Vagina (tissue), 2 donors: ENCODE measurements at places on chromosomes 6 and 20.

DNA sequence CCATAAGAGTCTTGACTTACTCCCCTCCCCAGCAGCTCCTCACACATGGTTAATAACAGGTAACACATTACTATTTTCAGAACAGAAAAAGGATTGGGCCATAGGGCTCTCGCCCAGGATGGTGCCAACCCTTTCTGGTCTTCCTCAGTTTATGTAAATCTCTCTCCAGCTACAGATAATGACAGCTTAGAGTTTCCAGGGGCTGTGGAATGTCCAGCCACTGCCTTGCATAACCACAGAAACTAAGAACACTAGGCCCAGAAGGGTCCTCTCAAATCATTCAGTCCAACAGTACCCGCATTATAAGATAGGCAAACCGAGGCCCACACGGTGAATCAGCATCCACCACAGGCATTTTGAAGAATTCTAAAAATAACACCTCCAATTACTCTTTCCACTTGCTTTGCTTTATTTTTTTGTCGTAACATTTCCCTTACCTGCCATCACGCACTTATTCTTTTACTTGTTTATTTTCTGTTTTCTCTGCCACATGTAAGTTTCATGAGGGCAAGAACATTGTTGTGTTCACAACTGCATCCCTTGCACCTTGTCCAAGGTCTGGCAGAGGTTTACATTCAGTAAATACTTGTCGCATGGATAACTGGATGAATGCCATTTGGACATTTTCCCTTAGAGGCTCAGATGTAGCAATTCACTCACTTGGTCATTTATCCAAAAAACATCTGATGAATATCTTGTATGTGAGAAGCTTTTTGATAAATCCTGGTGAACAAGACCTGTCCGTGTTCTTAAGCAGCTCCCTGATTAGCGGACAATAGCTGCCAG, 6.4 kb upstream of the SDC4 start:
- DNase-seq: no peak

- peak; percentile 92 for DNase-seq
Observed at GRCh38 chr6:7505189-7505699, 36.2 kb upstream of the DSP start.

- no peak for DNase-seq
Observed at GRCh38 chr20:58585753-58586540, 65.1 kb upstream of the STX16 start.

- DNase-seq: no peak
Observed at GRCh38 chr6:142235791-142236190, 66.0 kb upstream of the ADGRG6 start.

DNA sequence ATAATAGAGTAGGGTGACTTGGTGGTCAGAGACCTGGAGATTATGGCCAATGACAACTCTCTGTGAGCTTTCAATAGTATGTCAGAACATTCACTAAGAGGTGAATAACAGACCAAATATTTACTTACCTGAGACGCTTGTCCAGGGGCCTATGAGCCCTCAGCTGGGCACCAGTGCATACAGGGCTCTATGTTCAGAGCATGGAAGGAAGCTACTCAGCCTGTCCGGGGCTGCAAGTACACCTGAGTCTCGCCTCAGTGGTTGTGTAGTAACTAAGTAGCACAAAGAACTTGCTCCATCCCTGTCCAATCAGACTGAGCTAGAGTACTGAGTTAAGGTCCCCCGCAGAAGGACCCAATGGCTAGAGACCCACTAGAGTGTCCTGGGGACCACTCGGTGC, 11.6 kb upstream of the SCGN start:
- DNase-seq: no peak

DNA sequence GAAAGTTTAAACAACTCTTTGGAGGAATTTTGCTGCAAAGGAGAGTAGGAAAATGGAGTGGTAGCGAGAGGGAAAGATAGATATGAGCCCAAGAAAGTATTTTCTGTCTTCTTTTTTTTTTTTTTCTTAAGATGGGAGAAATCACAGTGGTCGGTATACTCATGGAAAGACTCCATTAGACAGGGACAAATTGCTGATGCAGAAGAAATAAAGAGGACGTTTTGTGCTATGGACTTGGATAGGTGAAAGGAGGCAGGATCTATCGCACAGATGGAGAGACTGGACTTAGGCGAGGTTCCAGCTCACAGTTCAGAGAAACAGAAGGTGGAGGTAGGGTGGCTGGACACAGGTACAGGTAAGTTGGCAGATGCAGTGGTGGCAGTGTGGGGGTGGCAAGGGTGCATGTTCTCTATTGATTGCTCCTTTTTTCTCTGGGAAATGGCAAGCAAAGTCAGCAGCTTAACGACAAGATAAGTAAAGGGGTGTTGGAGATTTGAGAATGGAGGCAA, 44.2 kb upstream of the ARMC2 start:
- DNase-seq: no peak

- no peak for DNase-seq
Observed at GRCh38 chr6:113187661-113188060, 669.5 kb upstream of the MARCKS start.

GRCh38 chr20:44707018-44707579, 8.1 kb upstream of the CCN5 start:
- no peak for DNase-seq

GRCh38 chr6:549906-550305, 107.0 kb downstream of the HUS1B start:
- no peak for DNase-seq

- no peak for DNase-seq
Observed at GRCh38 chr20:13009682-13010406, 1.1 kb downstream of the SPTLC3 start.

DNA sequence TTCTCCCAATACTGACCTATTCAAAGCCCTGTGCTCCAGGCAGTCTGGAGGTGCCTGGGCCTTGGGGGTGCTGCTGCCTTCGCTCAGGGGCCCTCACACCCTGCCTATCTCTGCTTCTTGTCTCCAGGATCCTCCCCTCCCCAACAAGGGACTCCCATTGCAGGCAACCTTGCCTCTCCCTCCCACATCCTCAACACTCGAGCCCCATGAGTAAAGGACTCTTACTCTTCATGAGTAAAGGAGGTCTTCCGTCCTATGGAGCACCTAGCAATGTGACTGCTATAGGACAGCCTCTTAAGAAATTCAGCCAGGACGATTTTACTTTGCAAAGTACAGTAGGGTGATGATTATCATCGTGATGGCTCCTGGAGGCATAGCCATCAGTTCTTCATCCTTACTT, 24.5 kb downstream of the PLEKHG1 start:
- DNase-seq: no peak

DNA sequence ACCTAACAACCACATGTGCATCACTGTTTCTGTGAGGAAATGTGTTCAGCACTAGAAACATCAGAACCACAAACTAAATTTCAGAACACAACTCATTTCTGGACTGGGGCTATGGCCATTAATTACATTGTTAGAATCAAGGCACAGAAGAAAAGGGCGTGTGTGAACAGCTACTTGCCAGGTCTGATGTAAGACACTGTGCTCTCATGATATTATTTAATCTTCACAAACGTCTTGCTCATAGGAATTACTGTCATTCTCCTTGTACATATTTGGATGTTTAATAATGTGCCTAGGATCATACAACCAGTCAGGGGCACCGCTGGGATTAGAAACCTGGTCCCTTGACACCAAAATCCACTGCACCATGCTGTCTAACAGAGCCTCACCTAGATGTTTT, 14.8 kb downstream of the ADGRF1 start:
- DNase-seq: no peak

- no peak for DNase-seq
Observed at GRCh38 chr6:13285705-13286104, 42.6 kb downstream of the TBC1D7 start.

DNA sequence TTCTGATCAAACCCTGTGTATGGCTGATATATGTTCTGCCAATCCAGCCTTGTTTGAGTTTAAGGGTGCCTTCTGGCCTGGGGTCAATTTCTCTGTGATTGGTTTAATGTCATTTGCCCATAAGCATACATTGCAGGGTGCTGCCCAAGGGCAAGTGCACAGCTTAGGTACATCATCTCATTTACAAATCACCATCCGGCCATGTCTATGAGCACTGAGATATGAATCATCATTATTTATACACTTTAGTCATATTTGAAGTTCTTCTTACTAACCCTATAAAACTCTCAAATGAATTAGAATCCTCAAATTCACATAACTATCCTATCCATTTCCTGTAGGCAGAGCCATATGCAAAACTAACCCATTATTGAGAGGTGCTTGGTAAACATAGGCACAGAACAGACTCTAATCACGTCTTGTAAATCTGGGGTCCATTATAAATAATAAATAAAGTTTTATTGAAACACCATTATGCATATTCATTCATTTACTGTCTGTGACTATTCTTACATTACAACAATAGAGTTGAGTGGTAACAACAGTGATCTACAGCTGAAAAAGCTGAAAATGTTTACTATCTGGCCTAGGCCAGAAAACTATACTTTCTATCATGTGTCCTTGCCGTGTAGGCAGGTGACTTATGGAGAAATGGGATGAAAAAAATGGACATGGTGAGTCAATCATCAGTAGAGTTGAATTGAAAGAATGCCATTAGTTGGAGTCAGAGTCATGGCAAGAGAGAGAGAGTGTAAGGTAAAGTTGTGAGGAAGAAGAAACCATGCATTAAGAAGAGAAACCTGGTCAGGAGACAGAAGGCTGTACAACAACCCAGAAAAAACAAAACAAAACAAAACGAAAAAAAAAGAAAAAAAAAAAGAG, 25.0 kb downstream of the KCNQ5 start:
- DNase-seq: no peak
